ENCODE measurements at places on chromosomes 13 and 19. TPM values are rescaled to one million over a fixed set of nuclear protein-coding genes. Genes with fewer than 3 reads are reported as not detected.

- no peak for DNase-seq
These were observed 3.6 kb upstream of the HAMP start for GRCh38 chr19:35278578-35279284.

- no peak for DNase-seq
These were observed 13.2 kb downstream of the GADD45B start for GRCh38 chr19:2488942-2489731.

DNA sequence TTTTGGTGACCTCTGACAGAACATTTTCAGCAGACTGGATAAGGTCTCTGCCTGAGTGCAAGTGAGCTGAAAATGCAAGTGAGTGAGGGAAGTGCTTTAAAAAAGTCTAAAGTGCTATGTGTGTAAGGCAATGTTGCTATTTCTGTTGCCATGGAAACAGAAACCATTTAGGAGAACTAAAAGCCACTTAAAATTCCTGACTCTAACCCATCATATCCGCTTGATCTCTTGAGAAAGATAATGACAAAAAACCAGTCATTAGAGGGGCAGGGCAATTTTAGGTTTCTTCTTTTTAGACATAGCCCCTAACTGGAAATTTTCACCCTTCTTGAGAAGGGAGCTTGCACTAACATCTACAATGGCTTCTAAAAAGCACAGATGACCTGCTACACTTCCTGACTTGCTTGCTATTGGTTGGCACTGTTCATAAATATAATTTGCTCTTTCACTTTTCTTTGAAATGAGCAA lies at the start of gene CYSLTR2:
CYSLTR2 (plus strand) TSS at position 458 of the 468 bp plus-strand sequence. CDS start 52,889 bp downstream, outside the sequence.
- DNase-seq = peak; percentile 56

DNA sequence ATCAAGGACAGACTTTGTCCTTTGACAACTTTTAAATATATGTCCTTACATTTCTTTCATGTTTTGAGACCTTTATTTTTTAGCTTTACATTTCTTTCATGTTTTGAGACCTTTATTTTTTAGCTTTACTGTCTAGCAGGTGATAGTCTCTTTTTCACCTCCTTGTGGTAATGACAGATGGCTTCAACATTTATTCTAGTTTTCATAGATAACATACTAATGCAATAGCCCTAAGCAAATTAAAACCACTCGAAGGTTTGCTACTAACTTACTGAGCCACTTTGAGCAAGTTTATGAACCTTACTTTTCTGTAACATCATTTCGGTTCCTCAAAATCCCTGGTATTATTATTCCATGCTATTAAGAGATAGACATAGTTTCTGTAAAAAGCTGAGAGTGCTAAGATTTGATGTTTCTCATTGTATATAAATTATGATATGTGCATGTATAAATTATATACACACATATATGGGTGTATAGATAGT lies 4.5 kb downstream of the DACH1 start:
- no peak for DNase-seq

GRCh38 chr19:37136111-37136510 lies 36.4 kb downstream of the ZNF585A start:
- DNase-seq = no peak

- DNase-seq = no peak
These were observed 2.7 kb upstream of the ASPDH start for GRCh38 chr19:50516456-50516855.

GRCh38 chr13:33278913-33279312 lies 6.6 kb downstream of the STARD13 start:
- DNase-seq = no peak

GRCh38 chr19:10288662-10289166 lies 1.0 kb upstream of the ICAM5 start:
- no peak for DNase-seq

- no peak for DNase-seq
These were observed 159.5 kb upstream of the SOX1 start for GRCh38 chr13:111907341-111907880.

Gene PRSS57
- polyA plus RNA-seq = 0.14 TPM

DNA sequence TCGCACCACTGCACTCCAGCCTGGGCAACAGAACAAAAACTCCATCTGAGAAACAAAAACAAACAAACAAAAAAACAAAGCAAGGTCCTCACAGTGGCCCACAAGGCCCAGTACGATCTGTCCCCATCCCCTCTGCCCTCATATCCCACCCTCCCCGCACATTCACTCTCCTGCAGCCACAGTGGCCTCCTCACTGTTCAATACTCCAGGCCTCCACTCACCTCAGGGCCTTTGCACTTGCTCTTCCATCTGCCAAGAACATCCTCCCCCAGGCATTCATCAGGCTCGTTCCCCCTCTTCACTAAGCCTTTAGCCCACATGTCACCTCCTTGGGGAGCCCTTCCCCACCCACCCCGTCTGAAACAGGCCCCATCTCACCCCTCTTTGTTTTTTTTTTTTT lies 4.6 kb downstream of the TMEM143 start:
- DNase-seq = no peak

DNA sequence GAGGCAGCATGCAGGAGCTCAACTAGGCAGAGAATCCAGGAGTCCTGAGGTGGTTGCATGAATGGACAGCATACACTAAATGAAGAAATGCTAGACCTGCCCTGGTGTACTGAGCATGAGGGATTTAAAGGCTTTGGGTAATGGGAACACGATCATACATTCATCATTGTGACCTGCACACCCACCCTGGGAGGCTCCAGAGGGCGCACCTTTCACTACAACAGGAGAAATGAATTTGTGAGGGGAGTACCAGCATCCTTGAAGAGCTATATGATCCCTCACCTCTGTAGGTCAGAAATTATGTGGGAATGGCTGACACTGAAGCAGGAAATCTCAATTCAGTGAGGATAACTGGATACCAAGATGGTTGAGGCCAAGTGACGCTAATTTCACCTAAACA lies 8.9 kb downstream of the KLK2 start:
- DNase-seq = no peak

Gene CGB3
- polyA plus RNA-seq = not detected

All from right lung (tissue), 10 donors.